Cerebellum (tissue), 4 donors: ENCODE measurements at places on chromosomes 12 and 14. TPM values are rescaled to one million over a fixed set of nuclear protein-coding genes. Genes with fewer than 3 reads are reported as not detected.

The PLCZ1 gene
- 0.82 TPM for total RNA-seq

- DNase-seq: no peak
These were observed 22.8 kb downstream of the COX8C start for GRCh38 chr14:93369713-93370266.

DNA sequence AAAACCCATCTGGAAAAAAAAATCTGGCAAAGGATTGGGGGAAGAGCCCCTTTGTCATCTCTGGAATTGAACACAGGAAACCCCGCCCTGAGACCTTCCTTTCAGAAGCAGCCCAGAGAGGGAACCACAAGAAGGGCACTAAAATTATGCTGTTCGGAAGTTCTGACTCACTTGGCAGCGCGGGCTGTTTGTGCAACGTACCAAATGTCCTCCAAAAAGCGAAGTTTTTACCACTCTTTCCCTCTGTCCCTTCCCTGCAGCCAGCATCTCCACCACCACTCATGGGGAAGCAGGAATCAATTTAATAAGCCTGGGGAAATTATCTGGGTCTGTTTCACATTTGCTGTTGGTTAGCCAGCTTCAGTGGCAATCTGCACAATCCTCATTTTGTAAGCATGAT lies 3.2 kb upstream of the SYNE3 start:
- no peak for DNase-seq

The SPTB gene
- 15.4 TPM for total RNA-seq

The RPAP3 gene
- total RNA-seq: 24.3 TPM

The WNK1 gene
- 173 TPM for total RNA-seq

DNA sequence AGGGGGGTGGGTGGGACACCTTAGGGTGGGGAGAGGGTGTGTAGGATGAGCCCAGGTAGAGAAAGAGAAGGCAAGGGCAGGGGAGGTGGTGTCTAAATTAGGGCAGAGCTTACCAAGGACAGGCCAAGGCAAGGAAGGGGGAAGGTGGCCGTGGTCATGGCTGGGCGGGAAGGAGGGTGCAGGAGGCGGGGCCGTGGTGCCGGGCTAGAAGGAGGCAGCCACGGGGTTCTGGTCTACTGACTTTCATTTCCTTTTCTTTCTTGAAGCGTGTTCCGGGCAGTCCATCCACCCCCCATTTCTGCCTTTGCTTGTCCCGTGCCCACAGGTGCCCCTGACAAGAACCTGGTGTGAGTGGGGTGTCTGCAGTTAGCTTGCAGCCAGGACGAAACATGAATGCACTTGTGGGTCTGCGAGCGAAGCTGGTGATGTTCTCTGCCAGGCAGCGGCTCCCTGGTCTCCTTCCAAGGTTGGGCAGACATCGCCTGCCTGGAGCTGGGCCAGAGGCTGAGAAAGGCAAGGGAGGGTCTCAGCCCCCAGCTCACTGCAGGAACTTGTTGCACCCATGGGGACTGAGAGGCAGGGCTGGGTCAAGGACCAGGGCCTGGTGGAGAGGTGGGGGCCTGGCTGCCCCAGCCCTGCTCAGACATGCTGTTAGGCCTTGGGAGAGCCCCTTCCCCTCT lies 58.2 kb downstream of the KIF26A start:
- DNase-seq: no peak

The STAC3 gene
- 0.54 TPM for total RNA-seq

The ANHX gene
- total RNA-seq: not detected

GRCh38 chr12:63753743-63754142 lies 26.0 kb upstream of the RXYLT1 start:
- no peak for DNase-seq

The ANAPC7 gene
- total RNA-seq: 58.5 TPM

GRCh38 chr12:77603946-77604345 lies 226.7 kb upstream of the NAV3 start:
- no peak for DNase-seq

- no peak for DNase-seq
These were observed 11.6 kb downstream of the RMST start for GRCh38 chr12:97474161-97474560.
